ENCODE measurements at places on chromosomes 7 and 10.

- peak; percentile 99 for DNase-seq
Measured at GRCh38 chr7:75738975-75739795, 444 bp upstream of the HIP1 start.

DNA sequence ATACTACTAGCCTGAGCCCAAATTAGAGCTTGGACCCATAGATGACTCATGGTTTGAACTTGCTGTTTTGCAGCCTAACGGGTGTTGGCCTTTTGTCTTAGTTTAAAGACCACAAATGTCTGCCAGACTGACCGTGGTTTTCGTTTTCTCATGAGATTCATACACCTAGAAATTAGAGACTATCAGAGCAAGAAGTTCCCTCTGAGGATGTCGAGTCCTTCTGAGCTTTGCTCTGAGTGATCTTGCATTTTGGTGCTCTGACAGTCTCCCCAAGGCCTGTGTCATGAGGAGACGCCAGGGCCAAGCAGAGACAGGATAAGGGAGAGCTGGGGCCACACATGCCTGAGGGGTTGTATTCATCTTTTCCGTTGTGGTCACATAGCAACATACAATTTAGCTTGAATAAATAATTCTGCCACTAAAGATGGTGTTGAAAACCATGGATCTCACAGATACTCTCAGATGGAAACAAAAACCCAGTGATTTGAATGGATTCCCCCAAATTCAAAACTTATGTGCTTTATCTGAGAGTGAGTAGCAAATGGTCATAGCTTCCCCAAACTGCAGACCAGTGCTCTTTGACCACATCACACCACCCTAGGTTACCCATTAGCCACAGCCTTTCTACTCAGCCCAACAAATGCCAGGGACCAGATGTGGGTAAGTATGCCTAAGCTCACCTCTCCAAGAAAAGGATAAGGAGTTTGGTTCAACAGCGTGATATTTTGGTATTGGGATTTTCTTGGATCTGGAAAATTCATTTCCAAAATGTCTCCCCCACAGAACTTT lies 762.0 kb upstream of the IGFBP3 start:
- no peak for DNase-seq

DNA sequence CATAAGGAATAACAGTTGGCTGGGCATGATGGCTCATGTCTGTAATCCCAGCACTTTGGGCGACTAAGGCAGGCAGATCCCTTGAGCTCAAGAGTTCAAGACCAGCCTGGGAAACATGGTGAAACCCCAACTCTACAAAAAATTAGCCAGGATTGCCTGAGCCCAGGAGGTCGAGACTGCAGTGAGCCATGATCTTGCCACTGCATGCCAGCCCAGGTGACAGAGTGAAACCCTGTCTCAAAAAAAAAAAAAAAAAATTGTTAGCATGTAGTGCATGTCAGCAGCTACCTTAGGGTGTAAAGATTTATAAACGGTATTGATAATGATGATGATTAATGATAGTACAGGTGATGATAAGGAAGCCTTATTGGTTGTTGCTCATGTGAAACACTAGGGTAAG lies 331.2 kb upstream of the FZD1 start:
- no peak for DNase-seq

- DNase-seq: no peak
Measured at GRCh38 chr7:20302891-20303290, 27.8 kb upstream of the ITGB8 start.

GRCh38 chr10:35191523-35191922 lies 64.9 kb downstream of the CREM start:
- DNase-seq: no peak

DNA sequence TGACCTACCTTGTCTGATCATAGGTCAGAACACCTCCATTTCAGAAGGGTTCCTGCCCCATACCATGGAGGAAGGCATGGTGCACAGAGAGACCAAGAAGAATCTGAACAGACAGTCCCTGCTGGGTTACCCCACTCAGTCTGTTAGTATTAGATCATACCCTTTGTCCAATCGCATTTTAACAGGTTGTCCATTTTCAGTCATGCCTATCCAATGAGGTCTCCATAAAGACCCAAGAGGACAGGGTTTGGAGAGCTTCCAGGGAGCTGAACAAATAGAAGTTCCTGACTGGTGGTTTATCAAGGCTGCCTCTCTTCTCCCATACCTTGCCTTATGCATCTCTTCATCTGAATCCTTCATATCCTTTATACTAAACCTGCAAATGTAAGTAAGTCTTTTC lies 21.2 kb upstream of the SLC16A12 start:
- no peak for DNase-seq

- no peak for DNase-seq
Measured at GRCh38 chr10:58764087-58764747, 251.5 kb downstream of the BICC1 start.

DNA sequence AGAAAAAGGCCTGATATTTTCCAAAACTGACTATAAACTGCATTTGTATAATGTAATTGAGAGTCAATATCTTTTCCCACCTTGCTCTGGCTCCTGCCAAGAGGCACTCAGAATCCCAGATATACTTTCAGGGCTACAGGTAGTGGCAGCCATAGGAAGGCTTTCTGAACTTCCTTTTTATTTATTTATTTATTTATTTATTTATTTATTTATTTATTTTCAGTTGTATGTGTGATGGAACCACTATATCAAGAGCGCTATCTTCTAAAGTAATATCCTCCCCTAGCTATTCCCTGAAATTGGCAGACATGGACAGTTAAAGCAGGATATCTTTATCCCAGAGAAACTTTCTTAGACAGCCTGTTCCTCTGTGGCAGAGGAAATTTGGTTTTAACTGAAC lies 86.7 kb downstream of the SEMA3E start:
- no peak for DNase-seq

DNA sequence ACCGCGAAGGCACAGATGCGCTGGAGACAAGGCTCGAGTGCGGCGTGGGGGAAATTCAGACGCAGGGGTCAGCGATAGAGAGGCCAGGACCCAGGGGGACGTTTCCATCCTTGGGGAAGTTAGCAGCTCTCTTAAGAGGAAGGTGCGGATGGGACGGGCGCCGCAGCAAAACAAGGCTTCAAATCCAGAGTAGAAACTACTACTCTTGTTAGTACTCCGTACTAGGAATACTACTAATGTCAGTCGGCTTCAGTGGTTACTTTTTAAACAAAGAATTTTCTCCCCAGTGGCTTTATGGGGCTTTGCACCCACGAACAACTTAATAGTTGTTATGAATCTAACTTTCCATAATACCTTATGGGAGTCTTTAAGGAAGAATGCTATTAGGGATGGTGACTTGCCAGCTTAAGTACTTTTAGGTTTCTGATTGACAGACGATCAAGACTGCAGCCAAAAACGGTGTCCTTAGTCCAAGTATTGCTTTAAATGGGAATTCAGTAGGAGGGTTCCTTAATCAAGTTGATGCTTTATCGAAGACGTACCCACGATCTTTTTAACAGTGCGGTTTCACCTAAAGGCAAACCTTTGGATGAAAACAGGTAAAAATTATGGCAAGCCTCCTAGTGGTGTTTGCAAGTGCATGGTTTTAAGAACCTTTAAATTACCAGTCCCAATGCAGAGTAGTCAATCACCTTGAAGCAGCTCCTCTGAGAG lies 812 bp upstream of the IDE start:
- no peak for DNase-seq

DNA sequence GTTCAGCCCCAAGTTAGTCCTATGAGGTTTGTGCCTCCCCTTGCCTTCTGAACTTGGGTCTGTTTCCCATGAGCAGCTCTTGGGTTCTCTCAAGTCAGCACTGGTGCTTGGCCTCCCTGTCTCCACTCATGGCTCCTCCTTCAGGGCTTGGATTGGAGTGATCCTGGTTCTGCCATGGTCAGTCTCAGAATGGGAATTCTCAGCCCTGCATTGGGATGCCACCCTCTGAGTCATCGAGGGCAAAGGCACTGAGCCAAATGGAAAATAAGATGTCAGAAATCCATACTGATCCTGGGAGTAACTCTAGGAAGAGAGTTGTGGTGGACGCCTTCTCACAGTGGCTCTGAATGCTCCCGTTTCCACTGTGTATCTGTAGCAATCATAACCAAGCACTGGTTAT lies 233.4 kb upstream of the HABP2 start:
- DNase-seq: no peak

- peak; percentile 79 for DNase-seq
Measured at GRCh38 chr10:24920907-24921881, 31.2 kb downstream of the PRTFDC1 start.

DNA sequence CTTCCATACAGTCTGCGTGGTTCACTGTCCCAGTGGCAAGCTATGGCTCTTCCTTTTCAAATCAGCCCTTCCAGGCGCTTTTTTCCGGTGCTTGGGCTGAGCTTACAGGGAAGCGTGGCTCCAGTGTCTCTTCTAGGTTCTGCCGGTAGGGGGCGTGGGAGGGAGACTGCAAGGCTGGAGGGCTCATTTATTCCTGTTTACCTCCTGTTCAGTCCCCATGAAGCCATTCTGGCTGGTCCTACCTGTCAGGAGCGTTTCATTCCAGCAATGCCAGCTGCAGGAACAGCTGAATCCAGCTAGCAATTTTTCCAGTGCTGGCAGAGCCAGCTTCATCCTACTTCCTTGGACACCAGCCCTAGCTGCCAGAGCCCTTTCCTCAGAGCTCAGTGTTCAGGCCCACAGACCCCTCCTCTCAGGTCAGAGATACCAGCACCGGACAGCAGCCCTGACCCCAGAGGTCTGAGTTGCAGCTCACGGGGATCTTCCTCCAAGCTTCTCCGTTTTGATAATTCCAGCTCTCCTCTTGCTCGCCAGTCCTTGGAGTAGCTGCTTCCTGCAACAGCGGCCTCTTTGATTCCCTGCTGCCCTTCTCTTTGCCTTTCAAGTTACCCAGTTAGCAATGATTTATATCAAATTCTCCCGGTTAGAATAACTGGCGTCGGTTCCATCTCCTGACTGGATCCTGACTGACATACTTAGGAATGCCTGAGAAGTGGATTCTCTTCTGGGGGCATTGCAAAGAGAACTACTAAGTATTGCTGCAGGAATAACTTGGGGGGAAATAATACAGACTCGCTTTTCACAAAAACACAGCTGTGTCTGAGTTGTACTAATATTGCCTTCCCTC lies 129.8 kb downstream of the FRMD4A start:
- peak; percentile 55 for DNase-seq

DNA sequence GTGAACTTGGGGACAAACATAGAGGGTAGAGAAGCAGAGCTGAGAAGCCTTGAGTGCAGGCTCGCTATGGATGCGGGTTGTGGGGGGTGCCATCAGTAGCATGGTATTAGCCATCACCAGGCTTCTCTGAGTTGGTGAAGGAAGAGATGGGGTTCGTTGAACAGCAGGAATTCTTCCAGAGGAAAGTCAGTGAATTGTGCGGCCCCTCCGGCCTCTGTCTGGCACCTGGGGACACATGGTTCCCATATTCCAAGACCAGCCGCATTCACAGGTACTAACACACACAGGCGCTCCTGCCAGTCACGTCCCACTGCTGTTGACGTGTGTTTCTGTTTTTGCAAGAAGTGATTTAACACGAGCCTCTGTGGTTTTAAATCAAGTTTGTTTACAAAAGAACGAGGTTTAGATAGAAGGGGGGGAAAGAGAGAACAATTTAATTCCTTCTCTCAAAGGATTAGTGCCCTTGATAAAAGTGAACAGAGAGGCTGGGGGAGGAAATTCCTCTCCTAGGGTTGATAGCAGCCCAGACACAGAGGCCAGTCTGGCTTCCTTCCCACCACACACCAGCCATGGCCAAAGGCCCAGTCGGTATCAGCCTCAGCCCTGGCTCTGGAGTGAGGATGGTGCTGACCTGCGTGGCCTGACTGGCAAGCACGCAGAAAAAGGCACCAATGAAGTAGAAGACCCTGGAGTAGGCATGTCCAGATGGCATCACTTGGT lies 252.6 kb upstream of the IGFBP3 start:
- no peak for DNase-seq

DNA sequence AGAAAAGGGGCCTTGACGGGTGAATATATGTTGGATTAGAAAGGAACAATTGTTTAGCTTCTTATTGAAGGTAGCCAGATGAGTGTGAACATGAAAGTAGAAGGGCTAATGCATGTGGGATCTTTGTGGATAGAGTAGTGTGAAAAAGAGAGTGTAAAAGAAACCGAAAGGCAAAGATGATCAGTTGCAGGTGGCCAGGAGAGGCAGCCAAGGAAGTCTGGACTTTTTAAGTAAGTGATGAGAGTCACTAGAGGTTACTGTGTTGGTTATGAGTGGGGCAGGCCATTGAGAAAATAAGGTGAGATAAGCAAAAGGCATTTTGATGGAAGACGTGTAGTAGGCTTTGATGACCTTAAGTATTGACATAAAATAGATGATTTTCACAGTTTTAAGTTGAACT lies 64.7 kb upstream of the ETV1 start:
- DNase-seq: no peak

- no peak for DNase-seq
Measured at GRCh38 chr10:74063256-74063655, 65.3 kb downstream of the VCL start.

DNA sequence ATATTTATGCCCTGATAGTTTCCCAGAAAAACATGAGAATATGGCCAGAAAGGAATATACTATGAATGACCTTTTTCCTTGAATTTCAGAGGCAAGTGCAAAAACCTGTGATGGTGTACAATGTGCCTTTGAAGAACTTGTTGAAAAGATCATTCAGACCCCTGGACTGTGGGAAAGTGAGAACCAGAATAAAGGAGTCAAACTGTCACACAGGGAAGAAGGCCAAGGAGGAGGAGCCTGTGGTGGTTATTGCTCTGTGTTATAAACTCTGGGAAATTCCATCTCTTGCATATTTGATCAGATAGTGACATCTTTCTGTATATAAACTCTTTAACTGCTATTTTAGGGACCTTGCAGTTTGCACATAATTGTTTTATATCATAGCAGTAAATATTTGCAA lies 33.7 kb downstream of the RAB18 start:
- no peak for DNase-seq

- DNase-seq: no peak
Measured at GRCh38 chr7:106358103-106358663, 73.4 kb upstream of the NAMPT start.

DNA sequence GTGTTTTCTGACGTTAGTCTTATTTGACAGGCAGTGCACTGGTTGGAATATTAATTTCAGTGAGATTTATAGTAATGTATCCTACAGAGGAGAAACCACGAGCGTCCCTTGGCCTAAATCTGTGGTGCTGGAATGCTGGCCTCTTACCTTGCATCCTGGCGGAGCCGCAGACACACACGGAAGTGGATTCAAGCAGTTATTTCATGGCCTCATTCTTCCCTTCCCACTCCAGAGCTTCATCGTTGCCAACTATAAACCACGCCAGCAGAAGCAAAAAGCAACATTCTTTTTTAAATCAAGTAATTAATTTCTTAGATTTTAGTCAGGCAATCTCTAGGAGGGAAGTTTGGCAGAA lies 13.1 kb downstream of the WIPI2 start:
- DNase-seq: no peak

DNA sequence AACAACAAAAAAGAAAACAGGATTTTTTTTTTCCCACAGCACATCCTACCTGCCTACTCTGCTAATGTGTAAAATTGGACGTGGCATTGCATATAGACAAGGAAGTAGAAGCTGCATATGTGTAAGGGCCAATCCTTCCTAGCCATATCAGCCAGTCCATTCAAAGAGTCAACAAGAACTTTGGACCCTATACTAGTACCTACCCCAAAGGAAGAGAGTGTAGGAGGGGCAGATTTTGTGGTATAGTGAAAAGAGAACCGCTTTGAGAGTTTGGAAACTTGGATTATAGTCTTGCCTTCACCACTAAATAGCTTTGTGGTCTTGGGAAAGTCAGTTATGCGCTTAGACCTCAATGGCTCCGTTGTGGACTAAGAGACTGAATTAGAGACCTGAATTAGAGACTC lies 12.1 kb upstream of the MCU start:
- DNase-seq: no peak

All from stimulated activated CD8-positive, alpha-beta memory T cell treated with anti-CD3 and anti-CD28 coated beads, Interleukin-4, amount 100 ng/mL, for 48 hours (primary cell).